ENCODE measurements at places on chromosomes 13 and 19.

- no peaks in the 10 kb centered on the region for H3K27me3 ChIP-seq
- no peak overlapping the region for H3K4me3 ChIP-seq
- no peak for DNase-seq
- H3K27ac ChIP-seq, result no peak overlapping the region
- H3K36me3 ChIP-seq, result peaks cover 5% of the 10 kb centered on the region
Measured at GRCh38 chr19:23855676-23856075, 59.0 kb upstream of the ZNF726 start.

DNA sequence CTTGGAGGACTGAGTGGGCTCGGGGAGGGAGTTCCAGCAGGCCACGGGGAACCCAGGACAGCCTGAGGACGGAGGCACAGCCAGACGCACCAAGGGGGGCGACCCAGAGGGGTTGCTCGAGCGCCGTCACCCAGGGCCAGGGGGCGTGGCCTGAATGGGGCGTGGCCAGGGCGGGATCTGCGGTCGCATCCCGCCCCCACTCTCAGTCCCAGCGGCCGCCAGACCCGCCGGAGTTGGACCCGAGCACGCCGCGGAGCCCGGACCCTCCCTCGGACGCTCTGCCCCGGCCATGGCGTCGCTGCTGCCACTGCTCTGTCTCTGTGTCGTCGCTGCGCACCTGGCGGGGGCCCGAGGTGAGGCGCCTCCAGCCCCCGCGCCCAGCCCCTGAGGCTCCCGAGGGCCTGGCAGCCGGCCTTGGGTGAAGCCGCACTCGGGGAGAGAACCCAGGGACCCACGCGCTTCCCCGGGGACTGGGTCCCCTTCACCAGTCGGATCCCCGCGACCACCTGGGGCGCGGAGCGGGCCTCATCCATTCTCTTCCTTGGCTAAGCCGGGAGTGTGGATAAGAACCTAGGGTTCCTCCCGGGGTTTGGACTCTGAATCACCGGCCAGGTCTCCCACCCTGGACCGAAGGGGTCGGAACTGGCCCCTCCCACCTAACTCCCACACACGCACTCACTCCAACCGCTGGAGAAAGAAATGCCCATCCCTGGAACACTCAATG, at the start of gene CILP2:
TSS of gene CILP2 (plus strand) at position 205 of the 724 bp plus-strand sequence. CDS start at position 290, 85 bp downstream.
- H3K4me1 ChIP-seq, result peaks cover 17% of the 10 kb centered on the region
- DNase-seq, result peak; percentile 50
- no peaks in the 10 kb centered on the region for H3K36me3 ChIP-seq
- H3K4me3 ChIP-seq, result no peak within 1 kb of the TSS

DNA sequence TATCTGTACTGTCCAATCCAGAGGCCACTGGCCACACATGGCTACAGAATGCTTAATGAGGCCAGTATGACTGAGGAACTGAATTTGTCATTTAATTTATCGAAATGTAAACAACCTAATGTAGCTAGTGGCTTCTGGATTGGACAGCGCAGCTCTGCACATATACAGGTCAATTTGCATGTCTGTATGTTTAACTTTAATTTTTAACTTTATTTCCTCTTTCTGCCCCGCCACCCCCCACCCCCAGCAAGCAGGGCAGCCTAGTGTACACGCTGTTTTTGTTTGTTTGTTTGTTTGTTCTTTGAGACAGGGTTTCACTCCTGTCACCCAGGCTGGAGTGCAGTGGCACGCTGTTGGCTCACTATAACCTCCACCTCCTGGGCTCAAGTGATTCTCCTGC, 15.5 kb downstream of the ZSWIM9 start:
- peaks cover 7% of the 10 kb centered on the region for H3K4me1 ChIP-seq
- no peak overlapping the region for H3K27ac ChIP-seq
- no peaks in the 10 kb centered on the region for H3K27me3 ChIP-seq
- peaks cover 41% of the 10 kb centered on the region for H3K36me3 ChIP-seq
- H3K4me3 ChIP-seq, result no peak overlapping the region
- no peak for DNase-seq

- peaks cover 59% of the 10 kb centered on the region for H3K4me1 ChIP-seq
- peaks cover 18% of the 10 kb centered on the region for H3K36me3 ChIP-seq
- no peak overlapping the region for H3K27ac ChIP-seq
- DNase-seq, result no peak
- H3K4me3 ChIP-seq, result no peak overlapping the region
- no peaks in the 10 kb centered on the region for H3K27me3 ChIP-seq
Measured at GRCh38 chr19:46915386-46915785, 54.6 kb downstream of the ARHGAP35 start.

GRCh38 chr19:1222394-1222793, 15.4 kb downstream of the CBARP start:
- no peak for DNase-seq
- H3K36me3 ChIP-seq, result no peaks in the 10 kb centered on the region
- no peaks in the 10 kb centered on the region for H3K27me3 ChIP-seq
- H3K27ac ChIP-seq, result no peak overlapping the region

DNA sequence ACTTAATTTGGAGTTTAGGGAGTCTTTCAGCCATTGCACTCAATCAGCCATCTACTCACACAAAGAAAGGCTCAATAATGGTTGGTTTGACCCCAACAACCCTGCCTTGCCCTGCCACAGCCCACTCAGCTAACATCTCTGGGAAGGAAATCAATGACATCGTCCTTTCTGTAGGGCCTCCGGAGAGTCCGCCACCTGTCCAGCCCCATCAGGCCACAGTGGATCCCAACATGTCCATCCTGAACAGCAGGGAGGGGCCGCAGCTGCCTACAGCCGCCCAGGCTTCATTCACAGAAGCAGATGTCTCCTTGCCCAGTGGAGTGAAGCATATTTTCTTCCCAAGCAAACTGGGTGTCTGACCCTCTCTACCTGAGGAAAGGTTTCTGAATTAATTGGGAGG, 4.2 kb upstream of the CDX2 start:
- H3K4me1 ChIP-seq, result peaks cover 20% of the 10 kb centered on the region
- no peak for DNase-seq
- peaks cover 93% of the 10 kb centered on the region for H3K27me3 ChIP-seq
- H3K4me3 ChIP-seq, result no peak overlapping the region
- H3K36me3 ChIP-seq, result no peaks in the 10 kb centered on the region
- no peak overlapping the region for H3K27ac ChIP-seq

DNA sequence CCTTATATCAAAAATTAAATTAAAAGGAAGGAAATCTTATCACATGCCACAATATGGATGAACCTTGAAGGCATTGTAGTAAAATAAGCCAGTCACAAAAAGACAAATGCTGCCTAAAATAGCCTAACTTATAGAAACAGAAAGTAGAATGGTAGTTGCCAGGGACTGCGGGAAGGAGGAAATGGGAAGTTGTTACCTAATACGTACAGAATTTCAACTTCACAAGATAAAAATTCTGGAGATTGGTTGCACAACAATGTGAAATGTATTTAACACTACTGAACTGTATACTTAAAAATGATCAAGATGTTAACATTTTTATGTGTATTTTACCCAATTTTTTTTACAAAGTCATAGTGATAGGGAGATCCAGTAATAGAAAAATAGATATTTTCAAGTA, 10.2 kb upstream of the N4BP2L2 start:
- H3K27me3 ChIP-seq, result peaks cover 4% of the 10 kb centered on the region
- no peak overlapping the region for H3K27ac ChIP-seq
- H3K4me1 ChIP-seq, result peaks cover 2% of the 10 kb centered on the region
- DNase-seq, result no peak

- no peak for DNase-seq
- H3K4me3 ChIP-seq, result no peak overlapping the region
- no peaks in the 10 kb centered on the region for H3K27me3 ChIP-seq
- H3K36me3 ChIP-seq, result no peaks in the 10 kb centered on the region
Measured at GRCh38 chr13:29999492-30000369, 149.3 kb upstream of the UBL3 start.

DNA sequence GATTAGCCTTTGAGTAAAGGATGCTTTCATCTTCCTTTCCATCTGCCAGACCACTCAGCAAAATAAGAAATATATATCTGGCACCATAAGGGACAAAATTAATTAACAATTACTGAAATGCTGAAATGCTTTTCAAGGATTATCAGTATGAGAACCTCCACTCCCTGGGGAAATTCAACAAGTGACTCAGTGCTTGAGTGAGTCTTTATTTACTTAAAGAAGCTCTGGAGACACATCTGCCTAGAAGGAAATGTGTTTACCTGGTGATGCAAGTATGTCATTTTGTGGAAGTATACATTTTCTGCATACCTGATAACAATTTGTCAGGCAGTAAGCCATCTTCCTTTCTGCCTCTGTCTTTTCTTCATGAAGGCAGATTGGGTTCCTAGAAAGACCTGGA, 23.4 kb downstream of the ZNF560 start:
- DNase-seq, result no peak
- H3K27ac ChIP-seq, result no peak overlapping the region
- no peaks in the 10 kb centered on the region for H3K27me3 ChIP-seq
- H3K4me1 ChIP-seq, result no peaks in the 10 kb centered on the region
- no peak overlapping the region for H3K4me3 ChIP-seq
- H3K36me3 ChIP-seq, result peaks cover 14% of the 10 kb centered on the region

DNA sequence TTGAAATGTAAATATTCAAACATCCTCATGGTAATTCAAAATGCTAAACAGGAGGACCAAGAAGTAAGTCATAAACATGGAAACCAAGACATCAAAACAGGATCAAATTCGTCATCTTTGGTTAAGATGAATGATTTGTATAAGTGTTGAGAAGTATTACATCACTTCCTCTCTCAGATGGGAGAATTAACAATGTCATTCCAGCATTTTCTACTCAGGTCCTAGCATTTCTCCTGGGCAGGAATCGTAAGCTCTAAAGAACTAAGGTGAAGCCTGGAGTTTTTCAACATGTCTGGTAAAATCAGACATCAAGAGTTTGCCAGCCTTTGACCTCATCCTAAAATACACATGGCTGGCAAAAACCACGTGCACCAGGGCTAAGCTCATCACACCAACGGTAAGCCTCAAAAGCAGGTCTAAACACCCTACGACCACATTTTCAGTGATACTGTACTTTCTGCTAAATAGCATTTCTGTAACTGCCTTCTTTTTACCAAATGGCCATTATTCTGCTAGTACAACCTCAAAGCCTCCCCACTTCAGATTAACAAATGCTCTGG, 24.8 kb downstream of the RANBP3 start:
- H3K4me3 ChIP-seq, result peak overlapping the region; percentile 73
- peaks cover 51% of the 10 kb centered on the region for H3K36me3 ChIP-seq
- DNase-seq, result no peak
- H3K27ac ChIP-seq, result peak overlapping the region; percentile 97
- peaks cover 87% of the 10 kb centered on the region for H3K4me1 ChIP-seq
- H3K27me3 ChIP-seq, result no peaks in the 10 kb centered on the region

GRCh38 chr19:4972509-4973230, 3.8 kb downstream of the KDM4B start:
- no peak overlapping the region for H3K27ac ChIP-seq
- no peaks in the 10 kb centered on the region for H3K27me3 ChIP-seq
- DNase-seq, result no peak
- H3K36me3 ChIP-seq, result peaks cover 9% of the 10 kb centered on the region
- H3K4me3 ChIP-seq, result no peak overlapping the region

DNA sequence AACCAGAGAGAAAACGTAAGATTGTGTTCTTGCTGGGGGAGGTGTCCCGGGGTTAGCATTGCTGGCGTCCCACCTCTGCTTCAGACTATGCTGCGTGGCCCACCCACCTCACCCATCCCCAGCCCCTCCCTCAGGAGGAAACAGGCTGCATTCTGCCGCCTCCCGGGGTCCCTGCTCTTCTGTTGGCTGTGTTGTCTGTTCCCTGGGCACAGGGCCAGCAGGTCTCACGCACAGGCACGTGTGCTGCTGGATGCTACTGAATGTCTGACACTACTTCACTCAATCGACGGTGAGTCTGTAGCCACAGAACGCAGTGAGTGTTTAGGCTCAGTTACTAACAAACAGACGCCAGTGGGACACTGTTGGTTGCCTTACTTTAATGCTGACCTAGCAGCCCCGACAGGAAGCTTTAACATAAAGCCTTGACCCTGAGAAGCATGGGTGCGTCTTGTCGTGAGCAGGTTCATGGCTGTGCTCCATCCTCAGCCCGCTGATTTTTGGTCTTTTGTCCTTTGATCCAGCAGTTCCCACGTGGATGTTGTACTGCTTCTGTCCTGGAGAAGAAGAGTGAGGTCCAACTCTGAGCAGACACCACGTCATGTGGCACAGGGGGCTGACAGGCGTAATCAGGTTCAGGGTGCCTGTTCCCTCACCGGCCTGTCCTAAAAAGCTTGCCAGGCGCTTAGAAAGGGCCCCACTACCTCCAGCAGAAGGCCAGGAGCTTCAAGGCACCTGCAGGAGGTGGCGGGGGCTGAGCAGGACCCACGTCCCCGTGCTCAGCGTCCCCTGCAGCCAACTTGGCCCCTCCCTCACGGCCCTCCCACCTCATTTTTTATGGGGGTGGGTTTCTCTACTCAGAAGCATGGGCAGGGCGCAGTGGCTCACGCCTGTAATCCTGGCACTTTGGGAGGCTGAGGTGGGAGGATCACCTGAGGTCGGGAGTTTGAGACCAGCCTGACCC, 26.0 kb downstream of the NAXD start:
- DNase-seq, result no peak
- H3K4me3 ChIP-seq, result no peak overlapping the region
- no peaks in the 10 kb centered on the region for H3K4me1 ChIP-seq
- peaks cover 19% of the 10 kb centered on the region for H3K36me3 ChIP-seq
- no peak overlapping the region for H3K27ac ChIP-seq

GRCh38 chr19:6723108-6723618, 2.7 kb upstream of the C3 start:
- no peaks in the 10 kb centered on the region for H3K36me3 ChIP-seq
- H3K4me3 ChIP-seq, result no peak overlapping the region
- H3K27me3 ChIP-seq, result peaks cover 3% of the 10 kb centered on the region
- H3K27ac ChIP-seq, result no peak overlapping the region

- peaks cover 66% of the 10 kb centered on the region for H3K4me1 ChIP-seq
- peak overlapping the region; percentile 39 for H3K27ac ChIP-seq
- peaks cover 3% of the 10 kb centered on the region for H3K36me3 ChIP-seq
- H3K4me3 ChIP-seq, result no peak overlapping the region
- DNase-seq, result no peak
- no peaks in the 10 kb centered on the region for H3K27me3 ChIP-seq
Measured at GRCh38 chr13:30148171-30148754, 159.1 kb downstream of the KATNAL1 start.

- no peak for DNase-seq
- no peaks in the 10 kb centered on the region for H3K27me3 ChIP-seq
- no peaks in the 10 kb centered on the region for H3K4me1 ChIP-seq
- no peak overlapping the region for H3K27ac ChIP-seq
- no peaks in the 10 kb centered on the region for H3K36me3 ChIP-seq
Measured at GRCh38 chr13:86299128-86299527, 499.9 kb upstream of the SLITRK6 start.

GRCh38 chr19:27776524-27776923, 1436.4 kb downstream of the UQCRFS1 start:
- peaks cover 88% of the 10 kb centered on the region for H3K36me3 ChIP-seq
- H3K4me3 ChIP-seq, result no peak overlapping the region
- H3K4me1 ChIP-seq, result no peaks in the 10 kb centered on the region

DNA sequence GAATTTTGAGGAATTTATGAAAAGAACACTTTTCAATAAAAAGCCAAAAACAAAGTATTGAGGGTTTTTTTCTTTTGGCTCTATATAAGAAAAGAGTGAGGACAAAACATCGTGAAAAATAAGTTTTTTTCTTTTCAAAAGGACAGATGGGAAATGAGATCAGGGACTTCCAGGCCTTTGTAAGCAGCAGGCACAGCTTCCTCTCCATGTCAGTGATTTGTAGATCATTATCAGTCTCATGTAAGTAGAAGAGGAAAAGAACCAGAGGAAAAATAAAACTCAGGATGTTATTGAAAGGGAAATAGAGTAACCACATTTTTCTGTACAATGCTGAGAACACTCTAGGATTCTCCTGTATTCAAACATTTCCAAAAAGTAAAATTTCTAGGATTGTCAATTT, 29.9 kb downstream of the DOCK9 start:
- DNase-seq, result no peak
- H3K36me3 ChIP-seq, result peaks cover 9% of the 10 kb centered on the region
- no peak overlapping the region for H3K27ac ChIP-seq
